Dermis microvascular lymphatic vessel endothelial cell (primary cell): ENCODE measurements at places on chromosomes 2 and 18.
A peak's percentile ranks its signal among the peaks of the same experiment; 100 is the strongest.

- no peak for DNase-seq
These were observed 617.7 kb downstream of the MBD2 start for GRCh38 chr18:53606792-53607191.

DNA sequence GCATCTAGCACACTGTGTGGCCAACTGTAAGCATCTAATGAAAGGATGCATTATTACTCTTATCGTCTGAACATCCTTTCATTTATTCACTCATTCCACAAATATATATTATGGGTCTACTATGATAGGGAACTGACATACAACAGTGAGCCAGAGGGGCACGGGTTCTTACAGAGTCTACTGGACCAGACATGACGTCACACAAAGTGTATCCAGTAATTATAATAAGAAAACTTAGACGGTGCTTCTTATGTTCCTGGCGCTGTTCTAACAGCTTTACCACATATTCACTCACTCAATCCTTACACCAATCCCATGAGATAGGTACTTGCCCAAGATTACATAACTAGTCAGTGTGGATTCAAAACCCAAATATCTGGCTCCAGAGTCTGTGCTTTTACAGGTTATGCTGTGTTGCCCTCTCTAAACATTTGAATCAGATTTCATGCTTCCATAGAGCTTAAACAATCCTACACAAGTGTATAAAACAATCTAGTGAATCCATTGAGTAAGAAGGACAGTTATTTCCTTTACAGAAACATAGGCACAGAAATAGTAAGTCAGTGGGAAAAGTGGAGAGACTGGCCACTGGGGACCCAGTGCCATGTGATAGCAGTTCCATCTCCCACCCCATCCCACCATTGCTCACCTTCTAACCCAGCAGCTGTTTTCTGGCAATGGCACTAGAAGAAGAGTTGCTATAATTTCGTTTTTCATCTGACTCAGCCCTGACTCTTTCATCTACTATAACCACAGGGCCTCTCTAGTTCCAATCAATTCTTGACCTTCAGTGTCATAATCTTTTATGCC lies 24.2 kb upstream of the ARL5A start:
- no peak for DNase-seq

DNA sequence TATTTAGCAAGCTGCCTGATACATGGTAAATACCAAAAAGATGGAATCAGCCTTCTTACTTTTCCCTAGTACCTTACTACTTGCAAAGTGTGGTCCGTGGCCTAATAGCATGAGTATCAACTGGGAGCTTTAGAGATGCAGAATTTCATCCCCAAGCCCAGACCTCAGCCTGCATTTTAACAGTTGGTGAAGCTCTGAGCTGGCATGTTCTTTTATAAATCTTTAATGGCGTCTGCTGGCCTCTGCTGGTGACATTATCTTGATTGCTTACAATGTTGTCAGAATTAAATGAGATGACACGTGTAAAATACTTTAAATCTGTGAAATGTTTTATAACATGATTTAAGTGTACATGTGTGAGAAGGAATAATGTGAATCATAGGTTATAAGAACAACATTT lies 115.1 kb upstream of the NOSTRIN start:
- DNase-seq, result peak; percentile 45

DNA sequence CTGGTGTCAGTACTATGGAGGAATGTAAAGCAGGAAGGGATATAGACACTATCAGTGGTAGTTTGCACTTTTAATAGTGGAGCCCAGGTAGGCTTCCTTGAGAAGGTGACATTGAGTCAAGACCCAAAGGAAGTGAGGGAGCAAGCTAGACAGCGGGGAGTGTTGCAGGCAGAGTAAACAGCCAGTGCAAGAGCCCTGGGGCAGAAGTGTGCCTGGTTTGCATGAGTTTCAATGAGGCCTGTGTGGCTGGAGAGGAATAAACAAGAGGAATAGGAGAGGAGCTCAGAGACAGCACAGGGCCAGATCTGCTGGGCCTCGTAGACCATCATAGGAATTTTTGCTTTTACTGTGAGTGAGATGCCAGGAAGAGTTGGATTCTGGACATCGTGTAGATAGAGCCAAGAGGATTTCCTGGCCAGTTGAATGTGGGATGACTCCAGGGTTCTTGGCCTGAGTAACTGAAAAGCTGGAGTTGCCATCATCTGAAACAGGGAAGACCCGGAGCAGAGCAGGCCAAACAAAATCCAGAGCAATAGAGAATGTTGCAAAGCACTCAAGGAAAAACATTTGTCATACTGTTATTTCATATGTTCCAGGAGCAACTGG lies 102.5 kb downstream of the SP3 start:
- no peak for DNase-seq

- no peak for DNase-seq
These were observed 65.8 kb upstream of the TUBA3E start for GRCh38 chr2:130264046-130264445.
